Cerebellar nuclear complex (tissue), 1 donor: ENCODE measurements at places on chromosomes 7 and 10.

DNA sequence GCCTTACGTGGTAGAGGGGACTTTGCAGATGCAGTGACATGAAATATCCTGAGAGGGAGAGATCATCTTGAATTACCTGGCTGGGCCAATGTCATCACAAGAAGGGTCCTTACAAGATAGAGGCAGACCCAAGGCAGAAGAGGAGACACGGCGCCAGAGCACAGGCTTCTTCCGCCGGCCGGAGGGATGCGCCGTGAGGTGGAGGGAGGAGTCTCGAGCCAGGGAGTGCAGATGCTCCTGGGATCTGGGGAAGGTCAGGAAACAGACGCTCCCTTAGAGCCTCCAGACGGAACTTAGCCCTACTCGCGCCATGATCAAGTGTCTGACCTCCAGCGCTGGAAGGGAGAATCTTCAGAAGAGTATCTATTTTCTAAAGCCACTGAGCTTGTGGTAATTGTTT, 304.8 kb downstream of the GLRX3 start:
- DNase-seq: no peak

DNA sequence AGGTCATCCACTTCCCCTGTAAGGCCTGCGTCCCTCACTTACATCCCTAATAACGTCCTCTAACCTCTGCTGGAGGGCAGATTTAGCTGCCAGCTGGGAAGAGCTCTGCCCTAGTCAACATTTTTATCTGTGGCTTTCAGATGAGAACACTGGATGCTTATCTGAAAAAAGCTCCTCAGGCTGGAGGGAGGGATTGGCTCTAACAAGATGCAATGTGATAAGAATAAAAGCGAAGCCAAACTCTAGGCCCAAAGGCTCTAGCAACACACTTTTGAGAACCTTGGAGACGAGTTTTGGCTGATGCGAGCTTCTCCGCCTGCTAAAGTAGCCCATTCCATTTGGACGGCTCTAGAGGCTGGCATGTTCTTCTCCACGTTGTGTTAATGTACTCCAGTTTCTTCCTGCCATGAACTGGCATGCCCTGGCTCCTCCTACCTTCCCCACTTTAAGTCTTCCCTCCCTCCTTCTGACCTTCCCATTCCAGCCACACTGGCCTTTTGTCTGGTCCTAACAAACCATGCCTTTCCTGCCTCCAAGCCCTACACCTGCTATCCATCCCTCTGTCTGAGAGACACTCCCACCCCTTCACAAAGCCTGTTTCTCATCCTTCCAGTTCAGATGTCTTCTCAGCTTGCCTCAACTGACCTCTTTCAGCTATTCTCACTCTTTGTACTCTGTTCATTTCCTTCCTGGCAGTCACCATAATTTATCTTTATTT, 62.5 kb upstream of the ATRNL1 start:
- no peak for DNase-seq

- DNase-seq: no peak
These were observed 80.3 kb upstream of the SKAP2 start for GRCh38 chr7:26944501-26945358.

- DNase-seq: no peak
These were observed 77.5 kb downstream of the CDK6 start for GRCh38 chr7:92758796-92759431.

- DNase-seq: no peak
These were observed 4.3 kb upstream of the YKT6 start for GRCh38 chr7:44196450-44196872.

DNA sequence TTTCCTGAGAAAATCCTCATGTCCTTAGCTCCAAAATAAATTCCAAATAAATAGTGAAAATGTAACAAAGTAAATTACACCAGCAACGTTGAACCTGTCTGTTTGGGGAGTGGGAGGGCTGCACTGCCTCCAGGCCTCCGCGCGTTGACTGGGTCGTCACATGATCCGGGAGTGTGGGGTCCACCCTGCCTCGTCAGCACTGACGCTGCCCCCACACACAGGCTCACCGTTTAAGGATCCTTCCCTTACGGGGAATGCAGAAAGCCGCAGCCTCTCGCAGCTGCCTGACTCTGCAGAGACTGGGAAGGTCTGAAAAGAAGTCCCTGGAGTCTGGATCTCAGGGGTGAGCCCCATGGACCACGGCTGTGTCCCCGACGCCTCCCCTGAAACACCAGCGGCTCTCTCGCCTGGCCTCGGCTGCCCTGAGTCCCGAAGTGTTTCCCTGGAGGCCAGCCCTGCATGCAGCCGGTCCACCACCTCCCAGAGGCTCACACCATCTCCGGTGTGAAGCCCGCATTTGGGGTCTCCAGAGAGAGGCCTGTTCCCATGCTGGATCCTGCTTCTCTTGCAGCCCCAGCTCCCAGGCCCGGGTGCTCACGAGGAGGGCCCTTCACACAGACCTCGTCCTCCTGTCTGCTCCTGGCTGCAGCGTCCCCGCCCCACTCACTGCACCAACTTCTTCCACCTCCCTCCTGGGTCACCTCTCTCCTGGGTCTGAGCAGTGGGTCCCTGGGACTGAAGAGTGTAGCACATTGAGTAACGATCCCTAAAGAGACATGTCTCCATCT, 49.5 kb upstream of the ADGRA1 start:
- no peak for DNase-seq

- DNase-seq: no peak
These were observed 5.8 kb upstream of the NCOA4 start for GRCh38 chr10:46035923-46036849.

DNA sequence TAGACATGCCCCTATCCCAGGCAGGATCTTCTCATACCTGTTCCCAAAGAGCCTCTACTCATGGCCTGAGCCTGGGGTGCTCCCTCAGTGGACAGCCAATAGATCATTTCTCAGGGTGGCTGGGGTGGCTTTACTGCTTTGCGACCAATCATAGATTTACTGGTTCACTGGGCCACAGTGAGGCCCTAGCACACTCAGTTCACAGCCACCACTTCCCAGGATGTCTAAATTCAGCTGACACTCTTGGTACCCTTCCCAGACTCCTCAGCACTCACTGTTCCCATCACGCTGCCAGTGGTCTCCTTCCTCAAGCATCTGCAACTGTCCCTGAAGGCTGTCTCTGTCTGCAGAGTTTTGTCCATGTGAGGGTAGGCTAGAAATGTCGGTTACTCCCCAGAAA, 50.6 kb downstream of the ARHGAP22 start:
- DNase-seq: no peak

DNA sequence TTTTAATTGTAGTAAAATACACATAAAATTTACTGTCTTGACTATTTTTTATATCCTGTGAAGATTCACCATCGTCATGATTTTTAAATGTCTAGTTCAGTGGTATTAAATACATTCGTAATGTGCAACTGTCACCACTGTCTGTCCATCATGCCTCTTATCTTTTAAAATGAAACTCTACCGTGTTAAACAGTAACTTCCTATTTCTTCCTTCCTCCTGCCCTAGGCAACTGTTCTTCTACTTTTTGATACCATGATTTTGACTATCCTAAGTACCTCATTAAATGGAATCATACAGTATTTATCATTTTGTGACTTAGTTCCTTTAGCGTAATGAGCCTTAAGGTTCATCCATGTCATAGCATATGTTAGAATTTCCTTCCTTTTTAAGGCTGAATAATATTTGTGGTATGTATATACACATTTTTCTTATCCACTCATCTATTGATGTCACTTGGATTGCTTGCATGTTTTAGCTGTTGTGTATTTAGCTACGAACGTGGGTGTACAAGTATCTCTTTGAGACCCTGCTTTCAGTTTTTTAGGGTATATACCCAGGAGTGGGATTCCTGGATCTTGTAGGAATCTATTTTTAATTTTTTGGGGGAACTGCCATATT, 13.5 kb downstream of the SLK start:
- DNase-seq: no peak

- DNase-seq: no peak
These were observed 1.3 kb downstream of the PTPRZ1 start for GRCh38 chr7:121874298-121874697.

DNA sequence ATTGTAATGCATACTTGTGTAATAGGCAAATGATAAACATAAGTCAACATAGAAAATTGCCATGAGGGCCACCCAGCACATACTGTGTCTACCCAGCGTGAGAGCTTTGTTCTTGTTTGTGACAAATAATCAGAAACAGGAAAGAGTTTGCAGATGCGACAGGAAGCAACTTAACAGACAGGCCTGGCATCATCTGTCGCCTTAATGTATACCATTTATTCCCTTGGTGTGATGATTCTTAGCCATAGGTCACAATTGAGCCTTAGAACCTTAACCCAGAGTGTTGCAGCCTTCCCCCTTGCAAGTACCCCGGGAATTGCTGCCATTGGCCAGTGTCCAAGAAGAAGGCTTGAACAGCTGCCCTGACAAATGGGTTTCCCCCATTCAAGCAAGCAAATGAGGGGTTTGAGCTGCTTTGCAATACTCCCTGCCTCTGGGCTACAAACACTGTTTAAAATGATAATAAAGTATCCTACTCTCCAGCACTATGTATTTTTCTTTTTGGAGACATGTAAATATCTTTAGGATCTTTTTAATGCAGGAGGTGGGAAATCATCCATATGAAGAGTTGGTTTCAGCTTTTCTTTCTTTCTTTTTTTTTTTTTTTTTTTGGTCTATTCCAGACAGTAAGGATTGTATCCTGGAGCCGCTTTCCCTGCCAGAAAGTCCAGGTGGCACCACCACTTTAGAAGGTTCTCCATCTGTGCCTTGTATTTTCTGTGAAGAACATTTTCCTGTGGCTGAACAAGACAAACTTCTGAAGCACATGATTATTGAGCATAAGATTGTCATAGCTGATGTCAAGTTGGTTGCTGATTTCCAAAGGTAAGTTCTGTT, 80.0 kb downstream of the ZNF277 start:
- DNase-seq: peak; percentile 44

GRCh38 chr10:59595593-59595992, 114.1 kb downstream of the SLC16A9 start:
- no peak for DNase-seq

DNA sequence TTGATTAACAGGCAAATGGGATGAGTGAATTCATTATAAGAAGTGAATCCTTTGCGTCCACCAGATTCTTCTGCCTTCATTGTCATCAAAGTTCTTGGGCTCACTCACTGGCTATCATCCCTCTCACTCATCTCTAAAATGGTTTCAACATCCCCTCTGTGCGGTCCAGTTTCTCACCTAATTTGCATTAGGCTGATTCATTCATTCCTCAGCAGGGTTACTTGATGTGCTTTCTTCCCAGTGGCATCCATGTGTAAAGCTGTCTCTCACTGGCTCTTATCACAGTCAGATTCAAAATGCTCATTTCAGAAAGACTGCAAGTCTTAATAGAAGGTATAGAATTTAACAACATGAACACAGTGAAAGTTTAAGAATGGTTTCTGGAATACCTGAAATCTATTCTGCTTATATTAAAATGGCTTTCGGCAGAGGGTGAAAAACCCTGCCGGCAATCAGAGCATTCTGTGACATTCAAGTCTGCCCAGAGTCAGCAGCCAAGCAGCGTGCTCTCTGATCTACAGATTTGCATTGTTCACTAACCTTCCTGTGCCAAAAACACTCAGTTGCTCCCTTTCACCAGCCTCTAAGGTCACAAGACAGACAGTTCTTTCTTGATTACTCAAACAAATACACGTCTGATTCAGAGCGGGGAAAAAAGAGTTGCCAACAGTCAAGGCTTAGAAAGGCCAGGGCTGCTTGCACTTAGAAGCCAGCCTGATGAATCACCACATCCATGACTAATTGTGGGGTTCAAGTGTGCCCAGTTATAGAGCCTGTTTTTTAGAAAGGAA, 106.7 kb downstream of the TES start:
- no peak for DNase-seq

- DNase-seq: no peak
These were observed 141.3 kb downstream of the SKAP2 start for GRCh38 chr7:26723129-26723528.

- DNase-seq: no peak
These were observed 10.1 kb upstream of the LAT2 start for GRCh38 chr7:74199551-74200355.

GRCh38 chr10:22740180-22740579, 25.8 kb upstream of the PIP4K2A start:
- no peak for DNase-seq

GRCh38 chr7:25876092-25876491, 275.9 kb upstream of the NFE2L3 start:
- no peak for DNase-seq
